ENCODE measurements at places on chromosomes 3 and 15.

GRCh38 chr3:171199473-171199829 is 172.9 kb upstream of the SLC2A2 start:
- no peak for DNase-seq

- no peak for DNase-seq
Measured at GRCh38 chr3:36446276-36446675, 66.0 kb downstream of the STAC start.

DNA sequence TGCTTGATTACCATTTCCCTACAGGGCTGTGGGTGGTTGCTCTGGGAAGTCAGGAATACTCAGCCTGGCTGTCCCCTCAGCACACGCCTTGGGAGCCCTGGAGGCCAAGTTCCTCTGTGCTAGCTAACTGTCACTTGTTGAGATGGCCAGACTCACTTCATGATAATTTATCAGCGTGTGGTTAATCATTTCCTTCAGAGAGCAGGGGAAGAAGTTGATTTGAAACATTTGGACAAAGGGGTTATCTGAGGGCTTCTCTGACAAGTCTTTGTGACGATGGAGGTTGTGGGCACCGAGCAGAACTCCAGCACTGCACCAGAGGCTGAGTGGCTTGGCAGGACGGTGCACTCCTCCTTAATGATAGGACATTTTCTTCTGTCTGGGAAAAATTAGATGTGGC is 61.9 kb downstream of the WHAMM start:
- DNase-seq: no peak

DNA sequence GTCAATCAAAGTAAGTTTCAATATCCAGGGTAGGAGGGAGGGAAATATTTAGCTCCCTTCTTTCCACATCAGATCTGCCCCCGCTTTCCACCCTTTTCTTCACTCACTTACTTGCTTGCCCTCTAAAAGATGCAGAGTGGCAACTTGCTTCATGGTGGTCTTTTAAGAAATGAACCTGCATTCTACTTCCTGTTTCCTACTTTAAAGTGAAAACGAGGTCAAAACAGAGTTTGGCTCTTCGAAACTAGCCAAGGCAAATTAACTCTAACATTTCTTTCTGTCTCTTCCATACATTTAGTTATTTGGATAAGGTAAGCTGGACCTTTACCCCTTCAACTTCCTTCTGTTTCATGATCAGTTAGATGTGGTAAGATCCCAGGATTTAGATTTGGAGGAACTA is 34.2 kb upstream of the PEX5L start:
- no peak for DNase-seq

DNA sequence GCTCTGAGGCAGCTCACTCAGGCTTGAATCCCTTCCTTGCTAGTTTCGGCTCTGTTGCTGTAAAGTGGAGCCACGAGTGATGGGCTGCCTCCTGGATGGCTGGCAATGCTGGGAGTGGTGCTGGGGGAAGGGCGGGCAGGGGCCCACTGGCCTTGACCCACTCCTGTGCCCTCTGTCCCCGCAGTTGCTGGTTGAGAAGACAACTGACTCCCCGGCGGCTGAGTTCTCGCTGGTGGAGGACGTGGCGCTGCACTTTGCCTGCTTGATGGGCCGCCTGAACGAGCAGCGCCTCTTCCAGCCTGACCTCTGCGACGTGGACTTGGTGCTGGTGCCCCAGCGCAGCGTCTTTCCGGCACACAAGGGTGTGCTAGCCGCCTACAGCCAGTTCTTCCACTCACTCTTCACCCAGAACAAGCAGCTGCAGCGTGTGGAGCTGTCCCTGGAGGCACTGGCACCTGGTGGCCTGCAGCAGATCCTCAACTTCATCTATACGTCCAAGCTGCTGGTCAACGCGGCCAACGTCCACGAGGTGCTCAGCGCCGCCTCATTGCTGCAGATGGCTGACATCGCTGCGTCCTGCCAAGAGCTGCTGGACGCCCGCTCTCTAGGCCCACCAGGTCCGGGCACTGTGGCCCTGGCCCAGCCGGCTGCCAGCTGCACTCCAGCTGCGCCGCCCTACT is 4.7 kb downstream of the ZBTB47 start:
- DNase-seq: no peak

GRCh38 chr3:115823083-115823482 is 199.8 kb downstream of the GAP43 start:
- DNase-seq: no peak

- no peak for DNase-seq
Measured at GRCh38 chr15:75663931-75664421, 16.3 kb downstream of the SNX33 start.

DNA sequence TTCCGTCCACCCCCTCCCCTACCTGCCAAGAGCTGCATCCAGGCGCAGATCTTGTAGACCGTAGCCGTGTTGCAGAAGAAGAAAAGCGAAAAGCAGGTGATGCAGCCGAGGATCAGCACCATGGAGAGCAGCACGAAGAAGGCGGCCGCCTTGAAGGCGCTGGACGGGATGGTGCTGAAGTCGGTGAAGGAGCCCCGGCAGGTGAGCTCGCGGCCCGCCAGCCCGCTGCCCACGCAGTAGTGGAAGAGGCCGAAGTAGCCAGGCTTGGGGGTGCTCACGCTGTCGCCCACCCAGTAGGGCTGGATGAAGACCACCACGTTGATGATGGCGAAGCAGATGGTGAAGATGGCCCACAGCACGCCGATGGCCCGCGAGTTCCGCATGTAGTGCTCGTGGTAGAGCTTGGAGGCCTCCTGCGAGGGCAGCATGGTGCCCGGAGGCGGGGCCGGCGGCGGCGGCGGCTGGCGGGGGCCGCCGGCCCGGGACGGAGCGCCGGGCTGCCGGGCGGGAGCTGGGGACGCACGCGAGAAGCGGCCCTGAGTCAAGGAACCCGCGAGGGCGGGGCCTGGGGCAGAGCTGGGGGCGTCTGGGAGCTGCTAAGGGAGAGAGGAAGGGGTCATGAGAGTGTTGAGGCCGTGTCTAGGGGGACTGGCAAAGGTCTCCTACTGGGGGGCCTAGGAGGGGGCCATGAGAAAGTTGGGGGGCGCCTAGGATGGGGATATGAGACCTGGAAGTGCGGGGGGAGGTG is 1.2 kb downstream of the LHFPL4 start:
- peak; percentile 61 for DNase-seq

DNA sequence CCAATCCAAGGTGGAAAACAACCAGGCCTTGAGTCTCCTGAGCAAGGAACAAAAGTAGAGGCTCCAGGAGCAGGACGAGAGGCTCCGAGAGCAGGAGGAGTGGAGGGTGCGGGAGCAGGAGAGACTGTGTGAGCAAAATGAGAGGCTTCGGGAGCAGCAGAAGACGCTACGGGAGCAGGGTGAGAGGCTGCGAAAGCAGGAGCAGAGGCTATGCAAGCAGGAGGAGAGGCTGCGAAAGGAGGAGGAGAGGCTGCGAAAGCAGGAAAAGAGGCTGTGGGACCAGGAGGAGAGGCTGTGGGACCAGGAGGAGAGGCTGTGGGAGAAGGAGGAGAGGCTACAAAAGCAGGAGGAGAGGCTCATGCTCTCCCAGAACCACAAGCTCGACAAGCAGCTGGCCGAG is 60.3 kb upstream of the UBE2Q2 start:
- DNase-seq: no peak

- peak; percentile 89 for DNase-seq
Measured at GRCh38 chr15:101251830-101252820, at the start of gene CHSY1. Gene CHSY1 (minus strand): TSS chr15:101252048. CDS start chr15:101251456, 592 bp downstream.

Data from right renal pelvis (tissue), 4 donors.